Tibial artery (tissue), 4 donors: ENCODE measurements at places on chromosomes 13 and 19.

GRCh38 chr13:110037925-110038573 lies 251.7 kb upstream of the IRS2 start:
- no peak for DNase-seq

DNA sequence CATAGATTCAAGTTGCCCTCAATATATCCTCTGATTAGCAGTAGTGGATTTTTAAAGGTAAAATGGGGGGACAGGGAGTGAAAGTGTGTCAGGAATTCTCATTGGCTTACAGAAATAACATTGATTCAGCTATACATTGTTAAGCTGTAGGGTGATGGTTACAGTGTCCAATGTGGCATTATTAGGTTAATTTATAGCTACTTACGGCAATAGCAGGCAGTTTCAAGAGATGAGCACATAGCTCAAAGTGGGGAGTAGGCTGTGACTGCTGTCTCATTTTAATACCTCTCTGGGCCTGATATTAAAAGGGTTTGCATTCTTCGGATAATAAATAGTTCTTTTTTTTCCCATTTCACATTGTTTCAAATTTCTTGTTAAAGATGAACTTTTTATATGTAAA lies 34.6 kb downstream of the PAN3 start:
- no peak for DNase-seq

DNA sequence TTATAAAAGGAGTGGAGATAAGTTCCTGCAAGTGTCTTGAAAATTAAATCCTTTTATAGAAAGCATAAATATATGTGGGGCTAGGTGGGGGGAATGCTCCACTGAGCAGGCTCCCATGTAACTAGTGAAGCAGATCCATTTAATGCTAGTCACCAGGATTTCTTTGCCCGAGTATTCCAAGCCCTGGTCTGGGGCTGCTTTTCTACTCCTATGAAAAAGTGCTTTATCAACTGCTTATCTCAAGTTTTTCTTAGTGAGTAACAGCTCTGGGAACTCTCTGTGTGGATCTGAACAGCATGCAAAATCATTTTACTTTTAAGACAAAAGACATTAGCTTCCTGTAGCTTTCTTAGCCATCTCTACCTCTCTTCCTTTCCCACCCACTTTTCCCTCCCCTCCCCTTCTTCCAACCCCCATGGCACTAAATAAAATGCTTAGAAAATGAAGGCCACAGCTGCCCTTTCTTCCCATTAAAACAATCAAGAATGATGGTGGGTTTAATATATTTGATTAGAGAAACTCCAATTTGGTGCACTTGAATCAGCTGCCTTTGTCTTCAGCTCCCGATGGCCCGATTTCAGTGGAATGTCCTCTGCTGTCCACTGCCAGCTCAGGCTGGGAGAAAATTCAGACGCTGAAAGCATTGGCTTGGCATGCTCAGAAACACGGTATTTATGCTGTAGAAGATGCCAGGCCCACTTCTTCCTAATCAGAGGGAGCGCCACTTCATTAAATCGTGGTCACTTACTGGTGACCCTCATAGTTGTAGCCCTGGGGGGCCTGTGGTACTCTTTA lies 475.1 kb downstream of the FOXO1 start:
- DNase-seq: no peak

- no peak for DNase-seq
Observed at GRCh38 chr19:3116621-3117020, 19.2 kb upstream of the GNA15 start.

DNA sequence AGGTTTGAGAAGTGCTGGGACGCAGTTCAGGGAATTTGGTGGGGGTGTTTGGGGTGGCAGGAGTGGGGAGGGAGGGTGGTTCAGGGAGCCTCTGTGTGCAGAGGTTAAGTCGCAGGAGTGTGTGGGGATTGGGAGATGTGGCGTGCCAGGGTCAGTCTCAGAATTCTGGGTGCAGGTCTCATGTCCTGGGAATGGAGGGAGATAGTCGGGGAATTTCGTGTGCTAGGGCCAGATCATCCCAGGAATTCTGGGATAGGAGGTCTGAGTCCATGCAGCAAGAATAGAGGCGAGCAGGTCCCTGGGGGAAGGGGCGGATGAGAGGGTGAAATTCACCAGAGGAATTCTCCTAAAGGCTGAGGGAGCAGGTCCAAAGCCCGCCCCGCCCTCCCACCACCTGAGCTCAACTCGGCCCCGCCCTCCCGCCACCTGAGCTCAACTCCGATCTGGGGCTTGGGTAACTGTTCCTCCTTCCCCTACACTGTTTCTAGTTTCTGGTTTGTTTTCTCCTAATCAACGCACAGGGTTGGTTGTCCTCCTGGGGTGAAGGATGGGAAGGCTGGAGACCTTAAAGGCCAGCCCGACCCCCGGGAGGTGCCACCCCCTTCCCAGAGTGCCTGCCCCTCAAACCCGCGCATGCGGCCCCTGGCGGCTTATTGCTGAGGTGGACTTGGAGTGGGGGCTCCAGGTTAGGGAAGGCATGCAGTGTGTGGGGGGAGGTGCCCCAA lies 15.2 kb downstream of the KCNC3 start:
- DNase-seq: no peak

GRCh38 chr13:109647699-109648098 lies 138.7 kb downstream of the IRS2 start:
- no peak for DNase-seq

DNA sequence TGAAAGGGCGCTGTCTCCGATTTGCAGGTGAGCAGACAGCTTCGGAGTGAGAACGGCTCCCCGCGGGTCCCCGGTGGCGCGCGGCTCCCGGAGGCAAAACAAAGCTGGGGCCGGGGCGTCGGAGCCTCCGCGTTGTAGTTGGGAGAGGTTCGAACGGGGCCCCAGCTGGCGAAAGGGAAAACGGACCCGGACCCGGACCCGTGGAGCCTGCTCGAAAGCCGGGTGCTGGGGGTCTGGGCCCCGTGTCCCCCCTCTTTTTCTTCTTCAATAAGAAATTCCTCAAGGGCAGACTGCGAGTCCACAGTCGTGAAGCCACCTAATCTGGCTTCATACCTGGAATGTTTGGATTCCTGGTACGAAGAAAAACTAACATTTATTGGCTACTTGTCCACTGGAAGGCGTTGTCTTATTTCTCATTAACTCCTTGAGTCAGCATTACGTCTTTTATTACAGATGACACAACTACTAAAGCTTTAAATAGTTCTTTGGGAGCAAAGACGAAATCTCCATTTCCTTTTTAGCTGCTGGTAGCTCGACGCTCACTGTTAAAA lies 632 bp upstream of the MTIF3 start:
- no peak for DNase-seq

GRCh38 chr19:10687518-10688288 lies 13.5 kb upstream of the QTRT1 start:
- no peak for DNase-seq

GRCh38 chr13:44622708-44623107 lies 46.6 kb upstream of the TSC22D1 start:
- DNase-seq: no peak

DNA sequence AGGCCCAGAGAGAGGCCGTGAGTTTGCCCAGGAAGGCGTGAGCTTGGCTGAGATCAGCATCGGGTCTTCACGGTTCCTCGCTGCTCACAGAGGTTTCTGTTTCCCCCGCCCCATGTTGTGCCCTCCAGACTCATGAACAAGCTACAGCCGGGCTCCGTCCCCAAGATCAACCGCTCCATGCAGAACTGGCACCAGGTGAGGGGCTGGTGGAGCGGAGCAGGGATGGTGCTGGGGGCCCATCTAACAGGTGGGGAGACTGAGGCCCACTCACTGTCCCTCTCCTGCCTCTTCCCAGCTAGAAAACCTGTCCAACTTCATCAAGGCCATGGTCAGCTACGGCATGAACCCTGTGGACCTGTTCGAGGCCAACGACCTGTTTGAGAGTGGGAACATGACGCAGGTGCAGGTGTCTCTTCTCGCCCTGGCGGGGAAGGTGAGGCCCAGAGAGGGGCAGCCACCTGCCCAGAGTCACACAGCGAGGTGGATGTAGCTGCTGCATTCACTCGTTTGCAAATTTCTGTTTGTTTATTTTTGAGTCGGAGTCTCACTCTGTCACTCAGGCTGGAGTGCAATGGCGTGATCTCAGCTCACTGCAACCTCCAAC lies 6.0 kb downstream of the CNN2 start:
- DNase-seq: no peak

- DNase-seq: no peak
Observed at GRCh38 chr19:1395194-1396018, 5.9 kb downstream of the GAMT start.

DNA sequence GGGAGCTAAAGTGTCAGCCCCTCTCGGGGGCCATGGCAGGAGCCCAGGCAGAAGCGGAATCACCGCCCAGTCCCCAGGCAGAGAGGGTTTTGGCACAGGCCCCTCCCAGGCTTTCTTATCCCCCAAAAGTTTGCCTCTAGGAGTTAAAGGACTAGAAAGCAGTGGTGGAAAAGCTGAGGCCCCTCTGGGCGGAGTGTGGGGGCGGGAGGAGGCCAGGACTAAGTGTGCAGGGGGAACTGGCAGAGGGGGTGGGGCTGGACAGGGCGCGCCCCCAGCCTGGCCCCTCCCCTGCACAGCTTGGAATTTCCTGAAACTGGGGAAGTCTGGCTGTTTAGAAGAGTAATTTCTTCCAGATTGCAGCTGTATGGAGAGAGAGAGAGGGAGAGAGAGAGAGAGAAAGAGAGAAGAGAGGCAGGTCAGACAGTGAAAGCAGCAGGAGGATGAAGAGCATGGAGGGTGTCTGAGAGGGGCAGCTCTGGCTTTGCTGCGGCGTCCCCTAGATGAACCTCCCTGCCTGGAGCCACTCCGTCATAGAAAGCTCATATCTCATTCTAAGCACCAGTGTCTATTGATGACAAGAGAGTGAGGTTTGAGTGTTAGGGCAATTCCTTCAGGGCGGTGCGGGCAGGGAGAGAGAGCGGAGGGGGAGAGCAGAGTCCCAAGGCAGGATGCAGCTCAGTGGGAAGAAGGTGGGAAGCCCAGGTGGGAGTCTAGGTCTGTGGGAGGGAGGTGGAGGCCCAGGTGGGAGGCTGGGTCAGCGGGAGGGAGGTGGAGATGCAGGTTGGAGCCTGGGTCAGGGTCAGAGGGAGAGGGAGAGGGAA lies at the start of gene CDC42EP5:
Gene CDC42EP5 (minus strand): TSS at position 226 of the 821 bp plus-strand sequence. CDS start 7,749 bp downstream, outside the sequence.
- peak; percentile 76 for DNase-seq

- no peak for DNase-seq
Observed at GRCh38 chr13:40605573-40605972, 60.9 kb downstream of the FOXO1 start.

GRCh38 chr19:28785971-28786370 lies 427.0 kb downstream of the UQCRFS1 start:
- DNase-seq: no peak

- DNase-seq: no peak
Observed at GRCh38 chr13:35961002-35961401, 170.2 kb downstream of the DCLK1 start.

- DNase-seq: no peak
Observed at GRCh38 chr19:1505991-1506881, 6.6 kb downstream of the ADAMTSL5 start.

DNA sequence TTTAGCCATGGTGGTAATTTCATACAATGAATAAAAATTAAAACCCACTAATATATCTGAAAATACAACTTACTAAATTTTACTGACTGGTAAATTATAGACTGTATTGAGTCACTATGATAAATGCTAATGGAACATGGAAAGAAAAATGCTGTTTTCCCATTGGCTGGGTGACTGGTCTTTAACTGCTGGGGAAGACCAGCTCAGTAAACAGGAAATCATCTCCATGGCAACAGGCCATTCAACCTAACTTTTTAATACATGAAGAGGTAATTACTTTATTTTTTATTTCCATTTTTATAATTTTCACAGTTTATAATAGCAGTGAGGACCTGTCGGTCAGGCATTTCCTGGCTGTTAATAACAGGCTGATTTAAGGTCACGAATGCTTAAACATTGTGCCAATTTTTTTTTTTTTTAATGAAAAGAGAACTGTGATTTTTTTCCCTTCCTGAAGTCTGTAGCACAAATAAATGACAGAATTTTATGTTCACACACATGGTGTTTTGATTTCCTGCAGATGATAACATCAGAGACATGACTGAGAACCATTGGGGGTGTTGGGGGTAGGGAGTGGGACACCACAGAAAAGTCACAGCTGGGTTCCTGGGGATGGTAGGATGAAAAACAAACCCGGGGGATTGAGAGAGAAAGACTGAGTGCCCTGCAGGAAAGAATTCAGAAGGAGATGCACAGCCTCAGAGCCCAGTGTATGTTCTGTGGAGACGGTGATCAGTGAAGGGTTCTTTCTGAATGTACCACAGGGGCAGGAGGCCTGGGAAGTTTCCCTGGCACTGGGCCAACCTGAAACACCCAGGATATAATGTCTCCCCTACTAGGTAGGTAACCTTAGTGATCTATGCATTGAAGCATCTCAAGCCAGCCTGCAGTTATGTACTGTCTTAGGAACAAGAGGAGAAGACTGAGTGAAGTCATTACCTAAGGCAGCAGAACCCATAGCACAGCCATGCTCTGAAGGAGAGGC lies 297.1 kb downstream of the COG6 start:
- no peak for DNase-seq

DNA sequence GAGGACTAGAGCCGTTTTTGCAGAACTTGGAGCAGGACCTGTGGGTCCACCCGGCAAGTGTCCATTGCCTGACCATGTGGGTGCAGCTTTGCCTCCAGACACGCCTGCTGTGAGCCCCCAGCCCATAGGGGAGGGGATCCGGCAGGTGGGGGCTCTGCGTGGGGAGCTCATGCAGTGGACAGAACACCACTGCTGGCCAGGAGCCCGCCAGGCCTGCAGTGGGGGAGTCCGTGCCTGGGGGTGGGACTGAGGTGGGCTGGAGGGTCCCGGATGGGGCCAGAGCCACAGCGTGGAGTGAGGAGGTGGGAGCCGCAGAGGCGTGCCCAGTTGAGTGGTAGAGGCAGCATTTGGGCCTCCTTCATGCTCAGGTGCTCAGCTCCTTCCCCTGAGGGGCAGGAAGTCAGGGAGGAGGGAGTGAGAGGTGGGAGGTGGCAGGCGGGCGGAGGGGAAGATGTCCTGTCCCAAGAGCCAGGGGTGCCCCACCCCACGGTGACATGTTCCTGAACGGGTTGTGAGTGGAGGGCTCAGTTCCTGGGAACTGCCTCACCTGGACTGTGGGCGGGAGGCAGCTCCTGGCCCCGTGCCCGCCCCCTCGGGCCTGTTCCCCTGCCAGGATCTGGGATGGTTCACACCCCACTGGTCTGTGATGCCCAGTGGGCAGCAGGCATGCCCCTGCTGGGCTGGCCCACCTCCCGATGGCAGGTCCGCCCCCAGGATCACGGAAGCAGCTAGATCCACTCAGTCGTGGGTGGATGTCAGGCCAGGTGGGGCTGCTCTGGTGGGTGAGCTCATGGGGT lies 8.8 kb downstream of the ADAT3 start:
- DNase-seq: no peak

GRCh38 chr13:41608839-41609177 lies 151.5 kb downstream of the RGCC start:
- DNase-seq: no peak

- peak; percentile 60 for DNase-seq
Observed at GRCh38 chr19:33553530-33554310, 32.1 kb upstream of the PEPD start.
